ENCODE measurements at places on chromosomes 3 and 15.

DNA sequence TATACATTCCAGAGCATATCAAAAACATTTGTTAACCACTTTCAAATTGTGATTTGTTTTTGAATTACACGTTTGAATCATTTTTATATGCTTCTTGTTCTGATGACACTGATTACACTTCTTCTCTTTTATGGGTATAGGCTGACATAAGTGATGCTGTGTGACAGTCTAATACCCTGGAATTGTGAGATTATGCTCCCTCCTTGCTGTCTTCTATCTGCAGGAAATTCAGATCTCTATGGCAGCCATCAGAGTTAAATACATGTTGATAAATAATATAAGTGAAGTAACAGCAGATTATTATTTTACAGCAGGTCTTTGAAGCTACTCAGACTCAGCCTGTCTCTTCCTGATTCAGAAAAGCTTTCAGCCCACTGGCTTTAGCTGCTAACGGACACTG, 248.9 kb downstream of the ZMAT3 start:
- no peak for DNase-seq

GRCh38 chr3:129756871-129757270, 136.6 kb downstream of the TMCC1 start:
- no peak for DNase-seq

GRCh38 chr15:40435023-40435709, 5.6 kb upstream of the BAHD1 start:
- no peak for DNase-seq

DNA sequence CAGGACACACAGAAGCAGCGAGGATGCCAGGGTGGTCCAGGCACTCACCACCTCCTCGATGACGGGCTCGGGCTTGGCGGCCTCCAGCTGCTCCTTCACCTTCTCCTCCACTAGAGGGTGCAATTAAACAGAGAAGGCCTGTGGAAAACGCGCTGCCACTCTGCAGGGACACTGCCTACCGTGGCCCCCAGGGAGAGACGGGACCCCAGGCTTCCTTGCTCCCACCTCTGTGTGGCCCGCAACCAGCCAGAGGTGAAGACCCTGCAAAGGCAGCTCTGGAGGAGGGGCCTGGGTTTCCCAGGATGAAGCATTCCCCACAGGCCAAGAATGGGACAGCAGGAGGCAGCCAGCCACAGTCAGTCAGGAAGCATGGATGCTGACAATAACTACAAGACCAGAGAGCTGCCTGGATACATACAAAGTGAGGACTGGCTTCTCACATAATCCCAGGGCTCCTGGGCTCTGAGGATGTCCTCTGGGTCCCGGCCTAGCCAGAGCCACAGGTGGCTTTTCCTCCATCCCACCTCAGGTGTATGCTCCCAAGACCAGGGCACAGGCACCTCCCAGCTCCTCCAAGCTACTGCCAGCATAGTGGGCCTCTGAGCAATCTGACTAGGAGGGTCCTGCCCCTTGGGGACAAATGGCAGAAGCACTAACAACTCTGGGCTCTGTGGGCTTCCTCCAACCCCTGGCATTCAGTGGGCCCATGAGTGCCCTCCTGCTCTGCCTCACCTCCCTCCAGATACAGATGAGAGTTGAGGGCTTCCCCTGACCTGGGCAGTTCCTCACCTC, 46.2 kb downstream of the PTH1R start:
- DNase-seq: no peak

GRCh38 chr15:57401546-57401945, 25.2 kb downstream of the CGNL1 start:
- DNase-seq: no peak

DNA sequence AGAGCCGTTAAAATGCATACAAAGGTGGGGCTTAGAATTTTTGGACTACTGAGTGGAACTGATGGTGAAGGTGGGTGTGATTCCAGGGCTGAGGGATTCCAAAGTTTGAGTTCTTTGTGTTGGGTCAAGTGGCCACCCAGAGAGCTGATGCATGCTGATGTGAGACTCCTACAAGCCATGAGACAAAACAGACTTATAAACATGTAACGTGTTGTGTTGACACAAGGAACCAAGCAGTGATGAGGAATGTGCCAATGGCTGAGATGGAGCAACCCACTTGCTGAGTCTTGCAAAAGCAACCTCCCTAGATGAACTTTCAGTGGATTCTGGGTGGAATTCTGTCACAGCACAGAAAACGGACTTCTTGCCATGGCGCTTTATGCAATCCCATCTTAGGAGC, 289.0 kb downstream of the TLE3 start:
- DNase-seq: no peak

DNA sequence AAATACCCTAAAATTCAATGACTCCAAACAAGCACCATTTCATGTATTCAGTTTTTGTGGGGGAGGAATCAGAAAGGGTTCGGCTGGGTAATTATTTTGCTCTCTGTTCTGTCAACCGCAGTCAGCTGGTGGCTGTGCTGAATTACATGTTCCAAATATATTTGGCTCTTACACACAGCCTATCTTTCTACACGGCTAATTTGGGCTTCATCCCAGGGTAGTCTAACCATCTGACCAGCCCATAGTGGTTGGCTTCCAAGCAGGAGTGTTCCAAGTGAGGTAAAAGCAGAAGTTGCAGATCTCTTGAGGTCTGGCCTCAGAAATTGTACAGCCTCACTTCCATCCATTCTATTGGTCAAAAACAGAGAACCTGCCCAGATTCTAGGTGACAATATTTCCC, 760.8 kb upstream of the SEMA6D start:
- DNase-seq: no peak

- DNase-seq: no peak
Measured at GRCh38 chr3:64488939-64489338, 198.9 kb downstream of the ADAMTS9 start.

- DNase-seq: no peak
Measured at GRCh38 chr15:43204016-43204901, 16.6 kb downstream of the EPB42 start.

- DNase-seq: no peak
Measured at GRCh38 chr3:150170852-150171520, 200.3 kb upstream of the PFN2 start.

DNA sequence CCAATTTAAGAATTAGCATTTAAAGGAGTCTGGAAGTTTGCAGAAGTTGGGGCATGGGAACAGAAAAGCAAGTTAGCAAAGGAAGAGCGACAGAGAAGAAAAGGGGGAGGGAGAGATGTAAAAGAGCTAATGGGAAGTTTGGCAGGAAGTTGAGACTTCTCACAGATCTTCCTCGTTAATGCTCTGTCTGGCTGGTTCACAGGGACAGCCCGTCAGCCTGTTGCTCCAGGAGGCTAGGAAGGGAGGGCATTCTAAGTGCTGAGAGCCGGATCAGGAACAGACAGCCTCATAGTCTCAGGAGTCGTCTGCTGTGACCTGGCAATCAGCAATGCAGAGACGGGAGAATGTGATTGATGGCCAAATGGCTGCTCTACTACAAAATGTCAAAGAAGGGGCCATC, 150.3 kb downstream of the AGBL1 start:
- DNase-seq: no peak

DNA sequence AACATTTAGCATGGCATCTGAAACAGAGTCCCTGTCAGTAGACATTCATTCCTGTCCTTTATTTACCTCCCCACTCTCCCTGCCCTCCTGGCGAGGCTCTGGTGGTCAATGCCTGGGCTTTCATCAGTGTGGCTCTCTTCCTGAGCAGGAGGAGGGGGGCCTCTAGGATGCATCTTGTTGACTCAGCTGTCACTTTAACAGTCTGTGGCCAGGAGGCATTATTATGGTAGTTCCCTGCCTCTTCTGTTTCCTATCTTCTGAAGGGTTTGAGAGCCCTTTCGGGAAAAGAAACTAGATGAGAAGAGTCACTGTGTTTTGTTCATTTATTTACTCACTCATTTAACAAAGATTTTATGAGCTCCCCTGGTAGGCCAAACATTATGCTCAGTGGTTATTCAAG, 2.4 kb upstream of the PPP1R14D start:
- DNase-seq: no peak

GRCh38 chr3:69458803-69459365, 73.0 kb upstream of the FRMD4B start:
- no peak for DNase-seq

DNA sequence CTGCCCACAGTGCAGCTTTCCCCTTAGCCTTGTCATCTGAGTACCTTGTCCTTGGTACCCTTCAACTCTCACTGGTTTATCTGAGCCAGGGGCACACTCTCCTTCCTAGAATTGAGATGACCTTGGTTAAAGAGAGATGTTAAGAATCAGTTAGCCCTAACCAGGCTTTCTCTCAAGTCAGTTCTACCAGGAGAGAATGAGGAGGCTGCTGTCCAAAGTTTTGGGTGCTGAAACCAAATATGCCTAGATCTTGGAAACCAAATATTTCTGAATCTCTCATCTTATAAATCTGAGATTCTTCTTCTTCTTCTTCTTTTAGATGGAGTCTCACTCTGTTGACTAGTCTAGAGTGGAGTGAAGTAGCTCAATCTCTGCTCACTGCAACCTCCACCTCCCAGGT, 12.0 kb upstream of the CTXND1 start:
- DNase-seq: no peak

GRCh38 chr15:57761562-57761961, 55.0 kb downstream of the POLR2M start:
- no peak for DNase-seq

DNA sequence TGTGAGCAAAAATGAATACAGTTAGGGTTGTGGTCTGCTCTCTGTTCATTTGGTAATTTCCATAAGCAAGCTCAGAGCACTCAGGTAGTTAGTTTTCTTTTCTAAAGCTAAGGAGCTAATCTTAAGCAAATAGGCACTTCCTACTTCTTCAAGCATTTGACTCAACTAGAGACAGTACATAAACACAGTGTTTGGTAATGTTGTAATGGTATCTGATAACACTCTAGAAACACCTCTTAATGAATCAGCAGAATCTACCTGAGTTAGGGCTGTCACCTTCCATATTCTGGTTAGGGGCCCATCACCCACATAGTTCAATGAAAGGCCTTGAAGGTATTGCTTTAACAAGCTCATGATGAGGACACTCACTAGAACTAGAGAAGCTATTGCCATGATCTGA, 83.1 kb downstream of the PLCH1 start:
- no peak for DNase-seq

- DNase-seq: no peak
Measured at GRCh38 chr3:43883729-43884396, 193.1 kb downstream of the ABHD5 start.

DNA sequence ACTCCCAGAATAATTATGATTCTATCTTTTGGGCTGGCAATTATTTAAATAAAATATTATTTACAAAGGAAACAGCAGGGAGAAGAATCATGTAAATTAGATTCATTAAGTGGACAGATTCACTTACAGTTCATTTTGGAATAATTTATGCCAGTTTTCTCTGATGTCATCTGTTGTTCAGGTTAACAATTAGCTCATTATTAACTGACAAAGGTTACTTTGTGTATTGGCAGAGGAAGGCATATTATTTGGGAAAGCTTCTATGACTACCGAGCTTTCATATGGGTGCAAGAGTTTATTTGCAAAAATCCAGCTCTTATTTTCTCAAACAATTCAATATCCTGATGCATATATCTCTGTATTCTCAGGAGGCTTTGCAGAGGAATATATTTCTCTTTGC, 224.4 kb downstream of the CHST2 start:
- no peak for DNase-seq

DNA sequence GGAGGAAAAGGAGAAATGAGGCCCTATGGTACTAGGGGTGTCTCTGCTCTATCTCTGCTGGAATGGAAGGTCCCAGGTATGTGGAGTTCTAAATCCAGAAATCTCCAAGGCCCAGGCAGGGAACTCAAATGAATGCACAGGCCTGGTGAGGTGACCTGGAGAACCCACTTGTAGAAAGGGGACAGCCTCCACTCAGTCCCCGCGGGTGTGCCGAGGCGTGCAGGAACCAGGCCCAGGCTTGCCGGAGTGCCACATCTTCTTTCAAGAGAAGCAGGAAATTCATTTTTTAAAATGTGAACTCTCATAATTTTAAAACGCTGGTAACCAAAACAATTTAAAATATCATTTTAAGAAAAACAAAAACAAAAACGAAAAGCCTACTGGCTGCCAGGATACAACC, 32.2 kb upstream of the ADCY5 start:
- no peak for DNase-seq

DNA sequence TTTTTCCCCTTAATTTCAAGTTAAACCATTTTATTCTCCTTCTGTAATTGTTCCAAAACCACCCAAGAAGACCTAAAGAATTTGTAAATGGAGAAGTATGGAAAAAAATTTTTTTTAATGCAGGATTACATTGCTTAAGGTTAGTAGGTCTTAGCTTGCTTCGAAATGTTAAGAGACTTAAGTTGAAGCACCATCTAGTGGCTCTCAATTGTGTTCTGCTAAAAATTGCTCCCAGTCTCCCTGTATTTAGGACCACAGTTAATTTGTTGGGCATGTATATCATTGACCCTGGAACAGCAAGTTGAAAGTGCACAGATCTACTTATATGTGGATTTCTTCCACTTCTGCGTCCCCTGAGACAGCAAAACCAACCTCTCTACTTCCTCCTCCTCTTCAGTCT, 32.4 kb downstream of the CD200R1L start:
- no peak for DNase-seq

DNA sequence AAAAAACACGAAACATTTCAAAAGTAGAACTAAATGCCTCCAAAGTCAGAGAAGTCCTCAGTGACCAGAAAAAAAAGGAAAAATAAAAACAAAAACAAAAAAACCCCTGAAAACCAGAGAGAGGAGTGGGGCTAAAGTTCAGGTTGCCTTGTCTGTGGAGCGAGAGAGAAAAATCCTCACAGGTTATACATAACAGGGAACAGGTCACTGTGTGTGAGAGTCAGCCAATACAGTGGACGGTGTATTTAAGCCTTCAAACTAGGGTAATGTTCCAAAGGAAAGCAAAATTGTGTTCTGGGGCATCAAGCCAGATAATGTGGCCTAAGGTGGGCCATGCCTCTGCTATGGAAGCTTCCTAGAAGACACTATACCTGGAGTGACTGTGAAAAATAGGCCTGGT, 216.1 kb upstream of the SUCLG2 start:
- DNase-seq: no peak

DNA sequence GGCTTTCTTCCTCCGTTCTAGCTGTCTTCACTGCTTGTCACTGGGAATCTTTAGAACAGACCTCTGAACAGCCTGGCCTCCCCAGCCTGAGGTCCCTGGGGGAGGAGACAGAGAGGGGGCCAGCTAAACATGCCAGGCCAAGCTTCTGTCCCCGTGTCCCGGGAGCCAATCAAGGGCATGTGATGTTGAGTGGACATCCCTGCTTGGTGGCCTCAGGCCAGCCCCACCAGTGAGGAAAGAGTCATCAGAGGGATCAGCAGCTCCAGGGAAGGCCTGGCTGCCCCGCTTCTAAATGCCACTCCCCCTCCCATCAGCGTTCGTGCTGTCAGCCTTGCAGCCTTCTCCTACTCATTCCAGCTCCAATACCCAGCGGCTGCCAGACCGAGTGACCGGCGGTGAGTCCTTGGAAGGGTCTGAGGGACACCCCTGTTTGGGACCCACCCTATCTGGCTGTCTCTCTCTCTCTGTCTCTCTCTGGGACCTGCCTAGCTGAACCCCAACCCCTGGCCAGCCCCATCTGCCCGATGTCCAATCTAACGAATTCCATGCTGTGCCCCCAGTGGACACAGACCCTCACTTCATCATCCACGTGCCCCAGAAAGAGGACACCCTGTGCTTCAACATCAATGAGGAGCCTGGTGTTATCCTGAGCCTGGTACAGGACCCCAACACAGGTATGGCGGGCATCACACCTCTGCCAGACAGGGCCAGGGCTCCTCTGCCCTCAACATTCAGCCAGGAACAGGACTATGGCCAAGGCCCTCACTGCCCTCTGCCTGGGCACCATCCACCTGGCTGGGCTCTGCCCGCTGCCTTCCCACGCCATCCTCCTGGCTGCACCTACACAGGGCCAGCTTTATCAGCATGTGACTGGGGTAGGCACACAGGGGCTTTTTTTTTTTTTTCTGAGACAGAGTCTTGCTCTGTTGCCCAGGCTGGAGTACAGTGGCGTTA, 6.6 kb upstream of the ITIH3 start:
- no peak for DNase-seq
